ENCODE measurements at places on chromosomes 13 and 19.

DNA sequence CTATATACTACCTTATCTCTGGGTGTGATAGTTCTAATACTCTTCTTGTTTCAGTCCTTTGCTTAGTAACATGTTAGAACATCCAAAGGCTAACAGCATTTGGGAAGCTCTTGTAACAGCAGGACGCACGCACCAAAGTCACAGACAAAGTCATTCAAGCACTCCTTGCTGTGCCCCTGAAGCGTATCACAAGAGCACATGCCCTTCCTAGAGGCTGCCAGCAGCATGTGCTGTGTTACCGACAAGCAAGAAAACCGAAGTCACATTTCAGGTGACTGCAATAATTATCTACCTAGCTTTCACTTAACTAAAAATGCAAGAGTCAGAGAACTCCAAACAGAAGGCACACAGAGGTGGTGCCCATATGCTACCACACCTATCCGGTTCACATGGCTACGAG lies 194.1 kb downstream of the KLF12 start:
- DNase-seq = no peak

- DNase-seq = no peak
These were observed 8.5 kb upstream of the CA11 start for GRCh38 chr19:48654299-48655059.

- no peak for DNase-seq
These were observed 2.8 kb upstream of the ARL11 start for GRCh38 chr13:49625392-49626079.

- no peak for DNase-seq
These were observed 34.1 kb downstream of the CRTC1 start for GRCh38 chr19:18717601-18718000.

- DNase-seq = no peak
These were observed 106.0 kb upstream of the CSNK1A1L start for GRCh38 chr13:37211487-37211886.

All from left lung (tissue), 14 donors.